LHCN-M2 (cell line): ENCODE measurements at places on chromosomes 4 and X.

DNA sequence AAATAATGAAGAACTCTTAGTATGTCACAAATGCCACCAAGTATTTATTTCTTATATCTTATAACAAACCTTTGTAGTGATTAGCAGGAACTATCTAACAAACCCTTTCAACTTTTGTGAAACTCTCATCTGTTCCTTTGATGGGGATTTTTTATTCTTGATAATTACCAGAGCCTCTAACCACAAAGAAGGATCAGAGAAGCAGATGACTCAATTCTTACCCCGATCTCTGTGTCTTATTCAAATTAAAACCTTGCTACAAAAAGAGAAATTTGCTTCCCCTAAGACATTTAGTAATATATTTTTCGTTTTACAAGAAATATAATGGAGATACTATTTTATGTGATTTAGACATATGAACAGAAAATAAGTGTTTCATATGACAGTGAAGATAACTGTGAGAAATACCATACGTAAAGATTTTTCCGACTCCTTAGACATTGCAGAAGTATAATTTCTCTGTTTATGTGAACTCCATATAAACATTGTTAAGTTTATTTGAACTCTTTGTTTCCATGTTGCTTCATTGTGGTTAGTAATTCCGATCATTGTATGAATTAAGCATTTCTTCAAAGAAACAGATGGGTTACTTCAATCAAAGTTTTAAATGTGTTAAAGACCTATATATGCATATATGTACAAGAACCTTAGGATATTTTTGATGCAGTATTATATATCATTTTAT lies 205.4 kb downstream of the CFAP299 start:
- DNase-seq: peak; percentile 43

DNA sequence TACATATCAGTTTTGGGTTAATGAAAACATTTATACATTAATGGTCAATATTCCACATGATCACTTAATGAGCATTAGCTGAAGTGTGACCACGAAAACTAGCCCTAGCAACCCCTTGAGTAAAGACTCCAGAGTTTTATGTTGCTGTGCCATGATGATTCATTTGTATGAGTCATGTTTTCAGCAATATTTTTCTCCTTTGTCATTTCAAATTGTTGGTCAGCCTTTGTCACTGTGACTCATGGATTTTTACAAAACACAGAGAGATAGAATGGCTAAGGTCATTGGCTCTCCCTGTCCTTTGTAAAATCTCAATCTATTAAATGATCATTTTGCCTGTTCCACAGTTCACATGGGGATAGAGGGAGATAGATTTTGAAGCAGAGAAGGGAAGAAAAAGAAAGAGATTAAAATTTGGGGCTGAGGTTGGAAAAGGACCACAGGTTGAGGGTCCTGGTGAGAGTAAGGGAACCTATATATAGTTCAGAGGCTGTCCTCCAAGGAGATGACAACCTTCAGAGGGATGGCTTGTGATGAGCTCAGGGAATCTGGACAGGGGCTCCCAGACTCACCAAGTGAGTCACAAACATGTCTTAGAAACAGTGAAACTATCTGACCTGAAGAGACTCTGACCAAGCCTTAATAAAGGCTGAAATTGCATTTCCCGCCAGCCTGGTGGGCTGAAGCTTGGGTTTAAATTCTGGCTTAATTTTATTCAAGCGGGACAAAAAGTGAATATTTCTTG lies 25.6 kb downstream of the NR0B1 start:
- DNase-seq: peak; percentile 88

GRCh38 chr4:21012851-21013331 lies 312.6 kb downstream of the PACRGL start:
- no peak for DNase-seq

GRCh38 chr4:61511716-61512488 lies 311.8 kb downstream of the ADGRL3 start:
- DNase-seq: peak; percentile 77

GRCh38 chrX:42096265-42096920 lies 173.0 kb upstream of the CASK start:
- DNase-seq: peak; percentile 69

DNA sequence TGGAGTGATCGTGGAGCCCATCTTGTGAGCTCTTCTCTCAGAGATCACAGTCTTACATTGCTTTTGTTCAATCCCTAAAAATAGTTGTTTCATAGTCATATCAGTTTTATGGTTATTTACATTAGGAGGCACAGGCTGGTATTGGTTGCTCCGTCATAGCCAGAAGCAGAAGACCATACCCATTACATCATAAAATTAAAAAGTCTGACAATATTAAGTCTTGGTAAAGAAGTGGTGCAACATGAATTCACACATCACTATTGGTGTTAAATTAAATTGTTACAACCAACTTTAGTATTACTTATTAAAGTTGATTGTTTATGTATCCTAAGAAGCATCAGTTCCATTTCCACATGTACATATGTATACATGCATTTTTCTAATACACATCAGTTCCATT lies 84.6 kb downstream of the LARP1B start:
- no peak for DNase-seq

DNA sequence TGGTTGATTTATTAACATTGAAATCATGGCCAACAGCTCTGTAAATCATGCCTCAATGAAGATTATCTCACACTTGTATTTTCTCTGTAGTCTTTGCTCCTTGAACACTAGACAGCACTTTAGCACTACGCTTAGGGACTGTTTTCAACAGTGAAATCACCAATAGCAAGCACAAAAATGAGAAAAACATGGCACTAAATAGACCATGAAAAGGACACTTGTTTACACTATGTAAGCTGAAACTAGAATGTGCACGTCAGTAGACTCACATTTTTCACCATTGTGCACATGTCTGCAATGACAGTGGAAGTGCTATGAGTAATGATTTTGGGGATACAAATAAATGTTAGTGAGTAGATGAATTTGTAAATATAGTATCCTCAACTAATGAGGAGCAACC lies 3.1 kb downstream of the BMP2K start:
- no peak for DNase-seq

DNA sequence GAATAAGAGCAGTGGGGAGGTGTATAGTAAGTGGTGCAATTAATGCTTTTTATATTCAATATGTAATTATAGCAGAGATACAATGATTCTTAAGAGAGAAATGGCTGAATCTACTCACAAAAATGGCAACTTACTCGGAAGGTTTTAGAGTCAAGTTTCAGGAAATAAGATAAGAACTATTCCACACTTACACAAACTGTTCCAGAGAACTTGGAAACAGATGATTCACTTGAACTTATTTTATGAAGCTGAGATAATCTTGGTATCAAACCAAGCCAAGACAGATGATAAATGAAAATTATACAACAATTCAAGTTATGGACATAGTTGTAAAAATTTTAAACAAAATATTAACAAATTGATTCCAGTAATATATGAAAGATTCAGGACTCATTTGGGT lies 311.3 kb upstream of the HS3ST1 start:
- DNase-seq: no peak

- peak; percentile 94 for DNase-seq
These were observed 555.6 kb downstream of the PPARGC1A start for GRCh38 chr4:23333946-23334878.

DNA sequence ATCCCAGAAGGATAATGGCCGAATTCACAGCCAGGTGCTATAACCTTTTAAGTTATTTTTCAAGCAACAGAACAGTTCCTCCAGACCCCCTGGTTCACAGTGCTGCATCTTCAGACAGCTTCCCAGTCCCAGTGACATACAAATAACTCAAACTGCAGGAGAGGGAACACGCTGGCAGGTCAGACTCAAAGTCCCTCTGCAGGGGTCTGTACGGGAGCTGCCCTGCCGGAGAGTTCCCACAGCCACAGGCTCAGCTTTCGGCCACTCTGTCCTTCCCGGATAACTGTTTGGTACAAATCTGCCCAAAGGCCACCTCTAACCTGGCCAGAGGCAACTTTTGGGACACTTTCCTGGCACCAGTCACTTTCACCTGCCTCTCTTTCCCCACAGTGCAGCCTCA lies 230.2 kb downstream of the AFAP1 start:
- no peak for DNase-seq

DNA sequence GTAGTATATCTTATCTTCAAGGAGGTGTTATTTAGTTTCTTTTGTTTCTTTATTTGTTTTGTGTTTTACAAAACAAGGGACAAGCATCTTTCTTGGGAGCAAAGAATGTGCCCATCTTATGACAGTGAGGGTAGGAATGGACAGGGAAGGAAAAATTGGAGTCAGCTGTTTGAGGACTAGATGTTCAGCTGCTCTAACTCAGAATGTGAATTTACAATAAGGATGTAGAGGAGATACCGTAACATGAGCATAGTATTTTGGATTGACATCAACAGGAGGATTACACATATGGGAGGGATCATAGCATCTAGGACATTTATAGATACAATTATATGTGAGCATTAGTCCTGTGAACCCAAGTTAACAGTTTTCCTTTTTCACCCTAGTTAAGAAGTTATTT lies 89.0 kb upstream of the GK2 start:
- DNase-seq: peak; percentile 26

- no peak for DNase-seq
These were observed 47.4 kb downstream of the ACSL4 start for GRCh38 chrX:109685656-109686078.

GRCh38 chrX:68889249-68889648 lies 60.4 kb downstream of the EFNB1 start:
- no peak for DNase-seq

DNA sequence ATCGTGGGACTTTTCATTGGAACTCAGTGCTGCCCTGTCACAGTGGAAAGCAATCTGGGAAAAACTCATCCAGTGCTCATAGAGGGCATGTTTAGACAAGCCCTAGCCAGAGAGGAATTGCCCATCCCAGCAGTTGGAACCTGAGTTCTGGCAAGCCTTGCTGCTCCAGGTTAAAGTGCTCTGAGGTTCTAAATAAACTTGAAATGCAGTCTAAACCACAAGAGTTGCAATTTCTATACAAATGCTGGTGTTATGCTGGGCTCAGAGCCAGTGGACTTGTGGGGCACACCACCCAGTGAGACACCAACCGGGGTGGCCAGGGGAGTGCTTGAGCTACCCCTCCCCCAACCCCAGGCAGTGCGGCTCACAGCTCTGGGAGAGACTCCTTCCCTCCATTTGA lies 142.8 kb upstream of the PPP1R2C start:
- no peak for DNase-seq

DNA sequence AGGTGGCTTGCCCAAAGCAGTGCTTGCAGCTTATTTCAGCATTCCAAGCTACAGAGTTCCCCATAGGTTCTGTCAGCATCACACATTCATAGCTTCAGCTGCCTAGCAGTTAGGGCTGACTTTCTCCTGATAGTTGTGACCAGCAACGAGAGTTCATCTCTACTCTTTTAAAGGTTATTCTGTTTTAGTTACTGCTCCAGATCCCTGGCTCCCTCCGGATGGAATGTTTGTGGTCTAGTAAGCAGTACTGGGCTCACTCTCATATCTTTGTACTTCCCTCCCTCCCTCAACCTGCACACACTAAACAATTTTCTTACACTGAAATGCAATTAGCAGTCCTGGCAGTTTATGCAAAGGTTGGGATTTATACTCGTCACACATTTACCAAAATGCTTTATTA lies 43.9 kb downstream of the PTTG2 start:
- DNase-seq: no peak

- no peak for DNase-seq
These were observed 91.7 kb upstream of the PAQR3 start for GRCh38 chr4:79030973-79031372.

- DNase-seq: no peak
These were observed 947.8 kb downstream of the C4orf33 start for GRCh38 chr4:130043732-130044160.

DNA sequence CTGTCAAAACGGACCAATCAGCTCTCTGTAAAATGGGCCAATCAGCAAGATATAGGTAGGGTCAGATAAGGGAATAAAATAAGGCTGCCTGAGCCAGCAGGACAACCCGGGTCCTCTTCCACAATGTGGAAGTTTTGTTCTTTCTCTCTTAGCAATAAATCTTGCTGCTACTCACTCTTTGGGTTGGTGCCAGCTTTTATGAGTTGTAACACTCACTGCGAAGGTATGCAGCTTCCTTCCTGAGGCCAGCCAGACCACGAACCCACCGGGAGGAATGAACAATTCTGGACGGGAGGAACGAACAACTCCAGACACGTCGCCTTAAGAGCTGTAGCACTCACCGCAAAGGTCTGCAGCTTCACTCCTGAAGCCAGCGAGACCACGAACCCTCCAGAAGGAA lies 287.8 kb downstream of the RAPGEF2 start:
- DNase-seq: peak; percentile 96

GRCh38 chr4:164343472-164343976 lies 410.4 kb upstream of the SMIM31 start:
- no peak for DNase-seq

DNA sequence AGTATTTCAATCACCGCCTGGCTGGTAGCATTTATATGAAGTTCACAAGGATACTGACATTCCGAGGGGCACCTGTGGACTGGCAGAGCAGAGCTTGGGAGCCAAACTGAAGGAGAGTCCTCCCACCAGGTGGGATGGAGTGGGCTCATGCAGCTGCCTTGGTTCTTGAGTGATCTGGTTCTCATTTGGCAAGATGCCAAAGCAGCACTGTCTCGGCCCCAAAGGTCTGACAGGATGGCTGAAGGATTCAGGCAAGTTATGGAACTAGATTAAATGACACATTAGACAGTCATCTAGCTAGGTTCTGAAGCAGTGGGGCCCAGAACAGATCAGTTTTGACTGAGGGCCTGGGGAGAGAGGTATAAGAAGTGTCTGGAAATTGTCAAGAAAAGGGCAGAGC lies 3.2 kb downstream of the FGF16 start:
- no peak for DNase-seq

DNA sequence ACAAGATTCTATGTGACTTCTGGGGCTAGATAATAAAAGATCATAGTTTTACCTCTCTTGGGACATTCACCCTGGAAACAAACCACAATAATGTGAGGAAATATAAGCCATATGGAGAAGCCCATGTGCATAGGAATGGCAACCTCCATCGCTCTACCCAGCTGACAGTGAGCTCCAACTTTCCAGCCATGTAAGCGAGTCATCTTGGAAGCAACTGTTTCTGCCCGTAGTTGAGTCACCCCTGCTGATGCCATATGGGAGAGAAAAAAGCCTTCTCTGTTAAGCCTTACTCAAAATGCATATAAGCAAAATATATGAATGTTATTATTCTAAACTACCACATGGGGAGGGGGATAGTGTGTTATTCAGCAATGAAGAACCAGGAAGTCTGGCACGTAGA lies 31.4 kb upstream of the RELL1 start:
- DNase-seq: peak; percentile 84

DNA sequence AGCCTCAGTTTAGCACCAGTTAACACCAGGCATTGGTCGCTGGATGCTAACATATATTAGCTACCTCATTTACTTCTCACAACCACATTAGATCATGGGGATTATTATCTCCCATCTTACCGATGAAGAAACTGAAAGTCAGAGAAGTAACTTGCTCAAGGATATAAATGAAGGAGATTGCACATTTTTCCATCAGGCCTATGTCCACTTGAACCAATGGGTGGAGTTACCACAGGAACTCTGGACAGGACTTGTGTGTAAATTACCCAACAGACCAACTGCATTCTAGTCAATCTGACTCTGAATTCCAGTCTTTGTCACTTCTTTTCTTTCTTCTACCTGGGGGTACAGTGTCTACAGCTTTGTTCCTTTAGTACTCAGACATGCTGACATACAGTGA lies 1.8 kb downstream of the LNX1 start:
- DNase-seq: no peak

- DNase-seq: no peak
These were observed 194.6 kb upstream of the RBPJ start for GRCh38 chr4:26126143-26126718.
